ENCODE measurements at places on chromosomes 3 and 15. TPM values are rescaled to one million over a fixed set of nuclear protein-coding genes. Genes with fewer than 3 reads are reported as not detected.

GRCh38 chr3:15159501-15160136 is 46.4 kb upstream of the CAPN7 start:
- no peak for DNase-seq

DNA sequence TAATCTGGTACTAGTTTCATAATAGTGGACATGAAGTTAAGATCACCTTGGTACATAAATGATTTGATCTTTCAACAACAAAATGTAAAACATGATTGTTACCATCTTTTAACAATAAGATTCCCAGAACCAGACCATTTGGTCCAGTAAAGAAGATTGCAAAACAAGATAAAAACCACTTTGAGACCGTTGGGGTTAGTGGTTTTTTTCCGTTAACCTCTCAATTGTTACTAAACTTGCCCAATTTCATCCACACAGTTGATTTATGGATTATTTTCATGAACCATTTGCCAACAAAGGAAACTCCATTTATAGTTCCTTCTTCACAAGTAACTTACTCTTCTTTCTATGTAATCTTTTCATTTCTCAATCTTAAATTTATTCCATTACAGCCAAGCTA is 53.8 kb downstream of the ATP8B4 start:
- no peak for DNase-seq

DNA sequence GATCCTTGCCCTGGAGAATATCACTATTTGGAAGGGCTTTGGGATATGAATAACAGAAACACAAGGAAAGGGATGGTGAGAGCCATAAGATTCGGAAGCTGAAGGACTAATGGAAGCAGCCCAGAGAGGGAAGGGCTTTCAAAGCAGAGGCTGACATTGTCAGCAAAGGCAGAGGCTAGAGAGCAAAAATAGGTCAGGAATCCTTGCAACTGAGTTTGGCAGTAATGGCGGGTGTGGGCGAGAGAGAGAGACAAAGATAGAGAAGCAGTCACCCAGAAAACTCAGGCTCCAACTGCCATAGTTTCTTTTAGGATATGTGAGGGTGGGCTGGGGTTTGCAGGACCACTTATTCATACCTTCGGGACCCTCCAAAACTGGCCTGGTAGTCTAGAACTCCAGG is 248.6 kb downstream of the OPA1 start:
- DNase-seq = no peak

DNA sequence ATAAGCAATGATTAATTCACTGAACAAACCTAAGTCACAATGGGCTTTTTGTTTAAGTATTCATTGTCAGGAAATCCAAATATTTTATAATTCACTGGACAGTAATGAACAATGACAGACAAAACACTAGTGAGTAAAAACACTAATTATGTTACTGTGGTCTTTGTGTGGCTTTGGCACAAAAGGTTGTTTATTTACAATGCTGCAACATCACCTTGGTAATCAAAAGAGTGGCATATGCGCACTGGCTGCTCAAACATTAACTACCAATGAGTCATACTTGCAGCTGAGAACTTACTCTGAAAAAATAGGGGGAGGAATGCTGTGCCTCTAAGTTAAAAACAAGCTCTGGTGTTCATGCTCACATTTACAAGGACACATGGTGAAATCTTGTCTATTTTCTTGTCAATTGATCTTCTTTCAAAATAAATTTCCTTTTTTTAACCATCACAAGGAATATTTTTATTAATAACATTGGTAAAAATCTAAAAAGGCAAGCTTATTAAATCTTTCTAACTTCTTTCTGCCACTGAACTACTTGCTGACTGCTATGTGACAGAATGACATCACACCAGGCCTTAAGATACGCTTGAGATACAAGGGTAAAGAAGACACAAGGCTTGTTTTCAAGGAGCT is 85.2 kb upstream of the PPIB start:
- no peak for DNase-seq

- no peak for DNase-seq
Measured at GRCh38 chr3:195802261-195802701, 9.4 kb downstream of the MUC4 start.

DNA sequence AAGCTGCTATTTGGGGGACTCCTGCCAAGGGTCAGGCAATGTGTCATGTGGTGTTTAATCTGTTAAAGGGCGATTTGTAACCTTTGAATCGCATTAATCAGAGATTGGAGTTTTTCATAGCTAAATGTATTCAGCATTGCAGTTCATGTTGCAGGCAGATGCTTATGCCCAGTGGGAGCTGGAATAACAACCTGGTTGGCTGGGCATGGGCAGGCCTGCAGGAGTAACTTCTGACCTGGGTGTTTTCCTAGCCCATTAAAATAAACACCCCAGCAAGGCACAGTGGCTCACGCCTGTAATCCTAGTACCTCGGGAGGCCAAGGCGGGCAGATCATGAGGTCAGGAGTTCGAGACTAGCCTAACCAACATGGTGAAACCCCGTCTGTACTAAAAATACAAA is 268.7 kb downstream of the BBX start:
- no peak for DNase-seq

- DNase-seq = no peak
Measured at GRCh38 chr3:193730511-193730910, 137.5 kb downstream of the OPA1 start.

DNA sequence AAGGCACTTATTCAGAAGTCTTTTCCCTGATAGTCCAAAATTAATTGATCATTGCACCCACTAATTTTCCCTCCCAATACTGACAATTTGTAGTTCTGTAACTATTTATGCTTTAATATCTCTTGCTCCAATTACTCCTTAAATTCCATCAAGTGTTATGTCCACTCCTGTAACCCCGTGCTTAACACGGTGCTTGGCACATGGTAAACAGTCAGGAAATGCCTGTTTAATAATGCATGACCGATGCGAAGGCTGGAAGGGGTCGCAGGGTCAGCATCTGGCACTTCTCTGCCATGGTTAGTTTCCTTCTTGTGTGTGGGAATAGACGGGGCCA is 553 bp upstream of the SEC22A start:
- DNase-seq = no peak

DNA sequence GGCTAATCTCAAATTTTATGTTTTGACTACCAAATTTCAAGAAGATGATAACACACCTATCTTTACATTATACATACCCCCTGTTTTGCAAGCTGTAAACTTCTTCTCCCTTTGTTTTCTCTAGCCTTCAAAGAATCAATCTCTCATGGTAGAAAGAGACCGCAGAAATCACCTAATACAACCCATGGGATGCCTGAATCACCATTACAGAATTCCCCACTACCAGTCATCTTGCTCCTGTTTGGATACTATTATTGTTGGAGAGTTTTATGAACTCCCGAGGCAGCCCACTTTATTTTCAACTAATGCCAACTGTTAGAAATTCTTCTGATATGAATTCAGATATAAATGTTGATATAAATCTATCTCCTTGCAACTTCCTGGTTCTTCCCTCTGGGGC is 110.9 kb downstream of the FRMD5 start:
- no peak for DNase-seq

- no peak for DNase-seq
Measured at GRCh38 chr3:55486101-55486856, 827 bp downstream of the WNT5A start.

The CD200R1 gene
- total RNA-seq = 5.5 TPM

The CFAP100 gene
- total RNA-seq = not detected

The SEMA3B gene
- total RNA-seq = 2.3 TPM

The ROBO2 gene
- total RNA-seq = 7.0 TPM

The GOLGA6L9 gene
- total RNA-seq = 15.3 TPM

The AADACL2 gene
- 0.19 TPM for total RNA-seq
